Inflammatory macrophage treated with lipopolysaccharide for 4 hours (primary cell): ENCODE measurements at places on chromosomes 2 and 18.
A peak's percentile ranks its signal among the peaks of the same experiment; 100 is the strongest.

GRCh38 chr2:7191932-7192331 lies 274.7 kb downstream of the RNF144A start:
- no peak for DNase-seq

DNA sequence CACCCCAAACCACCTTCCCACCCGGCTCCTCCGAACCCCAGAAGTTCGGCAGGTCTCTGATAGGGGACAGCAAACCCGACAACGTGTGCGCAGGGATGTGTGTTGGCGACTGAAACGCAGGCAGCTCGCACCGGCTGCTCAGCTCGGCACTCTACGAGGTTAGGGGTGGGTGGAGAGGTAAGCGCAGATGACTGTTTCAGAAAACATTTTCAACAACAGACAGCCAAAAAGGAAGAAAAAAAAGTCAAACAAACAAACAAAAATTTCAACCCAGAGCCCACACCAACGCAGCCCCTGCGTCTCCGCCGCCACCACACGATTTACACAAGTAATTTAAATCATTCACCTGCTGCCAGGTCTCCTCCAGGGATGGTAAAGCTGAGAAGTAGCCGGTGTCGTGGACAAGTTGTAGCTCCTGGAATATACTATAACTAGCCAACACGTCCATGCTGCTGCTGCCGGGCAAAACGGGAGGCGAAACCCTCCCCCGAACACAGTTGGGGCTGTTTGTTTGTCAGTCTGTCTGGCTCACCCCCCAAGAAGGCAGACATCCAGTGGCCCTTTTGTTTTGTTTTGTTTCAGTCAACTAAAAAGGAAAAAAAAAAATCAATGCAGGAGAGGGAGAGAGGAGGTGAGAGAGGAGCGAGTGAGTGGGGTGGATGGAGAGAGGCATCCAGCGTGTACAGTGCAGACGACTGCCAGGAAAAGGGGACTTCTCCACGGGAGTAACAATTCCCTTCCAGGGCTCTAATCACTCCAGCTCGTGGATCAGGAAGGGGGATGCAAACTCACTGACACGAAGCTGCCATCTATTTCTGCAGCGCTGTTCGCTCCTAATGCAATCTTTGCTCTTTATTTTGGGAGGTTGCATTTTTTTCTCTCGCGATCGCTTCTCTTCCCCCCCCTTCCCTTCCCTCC lies at the start of gene KLF7:
Gene KLF7, minus strand, starts transcription at position 828 of the 918 bp plus-strand sequence. Its CDS starts 380 bp downstream, at position 448.
- DNase-seq: peak; percentile 48

DNA sequence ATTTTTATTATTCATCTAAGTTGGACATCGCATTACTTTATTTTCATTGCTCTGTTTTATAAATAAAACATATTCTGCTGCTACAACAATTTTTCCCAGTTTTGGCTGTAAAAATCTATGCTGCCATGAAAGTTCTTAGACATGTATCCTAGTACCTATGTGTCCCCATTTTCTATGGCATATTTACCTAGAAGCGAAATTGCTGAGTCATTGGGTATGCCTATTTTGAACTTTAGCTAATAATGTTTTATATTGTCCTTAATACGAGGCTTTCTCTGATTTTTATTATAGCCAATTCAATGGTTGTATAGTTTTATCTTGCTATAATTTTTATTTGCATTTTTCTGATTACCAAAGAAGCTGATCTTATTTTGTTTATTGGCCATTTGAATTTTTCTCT lies 110.5 kb upstream of the DPP10 start:
- no peak for DNase-seq

DNA sequence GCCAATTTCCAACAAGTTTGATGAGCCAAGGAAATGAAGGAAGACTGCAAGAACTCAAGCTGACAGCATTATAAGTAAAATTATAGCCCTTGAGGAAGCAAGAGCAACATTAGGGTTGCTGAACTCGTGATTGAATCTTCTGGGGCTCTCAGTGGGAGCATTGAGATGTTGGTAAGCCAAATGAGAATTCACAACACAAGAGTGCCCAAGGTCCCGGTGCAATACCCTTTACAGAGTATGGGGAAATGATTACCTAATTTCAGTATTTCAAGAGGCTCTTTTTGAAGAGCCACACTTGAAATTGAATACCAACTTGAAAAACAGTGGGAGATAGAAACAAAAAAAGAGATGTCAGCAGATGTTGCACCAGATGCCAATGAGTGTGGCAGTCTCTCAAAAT lies 554.5 kb downstream of the STK39 start:
- DNase-seq: no peak

GRCh38 chr2:127220768-127221527 lies 849 bp upstream of the CYP27C1 start:
- no peak for DNase-seq

DNA sequence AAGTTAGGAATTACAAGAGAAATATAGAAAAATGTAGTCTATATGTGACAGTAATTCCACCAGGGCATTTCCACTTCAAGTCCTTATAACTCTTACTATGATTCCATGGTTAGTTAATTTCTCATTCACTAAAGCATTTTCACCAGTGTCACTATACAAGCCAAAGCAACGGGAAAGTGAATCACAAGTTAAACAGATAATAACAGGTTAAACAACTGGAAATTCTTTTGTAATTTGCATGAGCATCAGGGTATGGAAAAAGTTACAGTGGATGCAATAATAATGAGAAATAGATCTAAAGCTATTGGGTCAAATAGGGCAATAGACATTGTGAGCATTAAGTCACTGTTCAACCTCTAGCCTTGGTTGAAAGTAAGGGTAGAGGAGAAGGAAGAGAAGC lies 88.9 kb upstream of the ST6GAL2 start:
- DNase-seq: no peak

GRCh38 chr2:154924531-154924930 lies 226.0 kb downstream of the KCNJ3 start:
- no peak for DNase-seq

- DNase-seq: no peak
These were observed 15.0 kb upstream of the MAT2A start for GRCh38 chr2:85523903-85524335.

DNA sequence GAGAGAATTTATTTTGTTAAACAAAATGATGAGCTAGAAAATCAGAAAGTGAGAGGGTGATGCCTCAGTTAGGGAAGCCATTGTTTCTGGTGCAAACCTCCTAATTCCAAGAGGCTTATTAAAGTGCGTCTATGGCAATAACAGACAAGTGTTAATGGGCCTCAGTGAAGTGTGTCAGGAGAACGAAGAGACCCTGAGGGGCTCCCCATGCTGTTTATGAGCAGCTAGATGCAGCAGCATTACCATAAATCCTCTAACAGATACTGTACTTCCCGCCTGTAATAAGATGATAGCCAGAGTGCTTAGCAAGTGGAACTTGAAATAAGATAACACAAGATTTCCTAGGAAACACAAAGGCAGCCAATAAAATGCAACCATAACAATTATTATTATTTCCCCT lies 157.4 kb downstream of the MYT1L start:
- DNase-seq: no peak

GRCh38 chr2:73284296-73285158 lies at the start of gene FBXO41:
TSS of gene FBXO41 (minus strand) at chr2:73284478. CDS start at chr2:73269630, 14,848 bp downstream.
- DNase-seq: peak; percentile 39

- DNase-seq: no peak
These were observed 136.0 kb downstream of the ANKRD44 start for GRCh38 chr2:197174539-197175094.

- peak; percentile 56 for DNase-seq
These were observed 25.5 kb upstream of the IHH start for GRCh38 chr2:219086196-219086595.

DNA sequence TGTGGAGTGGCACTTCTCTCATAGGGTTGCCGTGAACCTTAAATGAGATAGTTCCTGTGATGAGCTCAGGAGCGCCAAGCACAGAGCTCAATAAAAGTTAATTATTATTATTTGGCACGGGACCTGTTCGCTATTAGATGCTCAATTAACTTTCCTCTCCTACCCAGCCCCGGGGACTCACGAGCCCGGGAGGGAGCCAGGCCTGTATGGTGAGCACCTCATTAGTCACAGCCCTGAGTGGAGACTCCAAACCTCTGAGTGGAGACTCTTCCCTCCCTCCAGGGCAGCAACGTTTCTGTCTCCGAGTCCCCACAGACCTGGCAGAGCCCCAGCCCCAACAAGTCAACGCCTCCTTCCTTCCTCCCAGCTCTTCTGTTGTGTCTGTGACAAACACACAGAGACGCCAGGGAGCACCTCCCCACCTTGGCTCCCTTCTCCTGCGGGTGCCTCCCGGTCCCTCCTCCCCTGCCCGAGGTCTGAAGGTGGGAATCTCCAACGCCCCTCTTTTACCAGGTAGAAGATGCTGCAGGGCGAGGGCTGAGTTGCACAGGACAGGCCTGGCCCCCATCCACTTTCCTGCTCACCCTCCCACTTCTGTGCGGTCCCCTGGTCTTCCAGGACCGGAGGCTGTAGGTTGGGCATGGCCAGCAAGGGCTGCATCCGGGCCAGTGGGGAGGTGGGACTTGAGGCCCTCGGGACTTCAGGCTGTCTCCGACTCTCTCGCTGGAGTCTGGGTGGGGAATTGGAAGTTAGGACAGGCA lies 52.7 kb upstream of the ODC1 start:
- DNase-seq: no peak

- no peak for DNase-seq
These were observed 467.2 kb downstream of the NRXN1 start for GRCh38 chr2:50564766-50565165.

DNA sequence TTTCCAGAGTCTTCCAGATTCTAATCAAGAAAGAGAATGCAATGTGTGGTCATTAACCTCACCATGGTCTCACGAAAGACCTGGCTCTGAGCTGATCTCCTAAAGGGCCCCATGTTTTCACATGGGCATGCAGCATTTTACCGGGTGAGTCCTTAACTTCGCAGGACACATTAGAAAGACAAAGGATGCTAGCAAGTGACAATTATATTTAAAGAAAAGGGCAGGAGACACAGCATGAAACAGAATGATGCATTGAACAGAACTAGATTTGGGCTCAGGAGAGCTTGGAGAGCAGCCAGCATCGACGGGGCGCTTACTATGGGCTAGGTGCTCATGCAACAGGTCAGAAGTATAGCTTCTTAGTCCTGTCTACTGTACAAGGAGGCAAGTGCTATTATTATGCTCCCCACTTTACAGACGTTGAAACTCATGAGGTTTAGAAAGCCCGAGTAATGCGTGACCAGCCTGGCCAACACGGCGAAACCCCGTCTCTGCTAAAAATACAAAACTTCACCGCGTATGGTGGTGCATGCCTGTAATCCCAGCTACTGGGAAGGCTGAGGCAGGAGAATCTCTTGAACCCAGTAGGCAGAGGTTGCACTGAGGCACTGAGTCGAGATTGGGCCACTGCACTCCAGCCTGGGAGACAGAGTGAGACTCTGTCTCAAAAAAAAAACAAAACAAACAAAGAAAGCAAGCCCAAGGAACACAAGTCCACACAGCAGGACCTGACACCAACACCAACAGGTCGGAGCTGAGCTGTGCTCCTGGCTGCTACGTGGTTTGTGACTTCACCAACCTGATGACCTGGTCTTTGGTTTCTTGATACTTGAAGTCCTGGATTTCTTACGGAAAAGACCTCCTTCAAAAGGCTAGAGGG lies 16.1 kb downstream of the MBP start:
- no peak for DNase-seq

GRCh38 chr18:8423051-8423557 lies 186.1 kb upstream of the RAB12 start:
- no peak for DNase-seq

DNA sequence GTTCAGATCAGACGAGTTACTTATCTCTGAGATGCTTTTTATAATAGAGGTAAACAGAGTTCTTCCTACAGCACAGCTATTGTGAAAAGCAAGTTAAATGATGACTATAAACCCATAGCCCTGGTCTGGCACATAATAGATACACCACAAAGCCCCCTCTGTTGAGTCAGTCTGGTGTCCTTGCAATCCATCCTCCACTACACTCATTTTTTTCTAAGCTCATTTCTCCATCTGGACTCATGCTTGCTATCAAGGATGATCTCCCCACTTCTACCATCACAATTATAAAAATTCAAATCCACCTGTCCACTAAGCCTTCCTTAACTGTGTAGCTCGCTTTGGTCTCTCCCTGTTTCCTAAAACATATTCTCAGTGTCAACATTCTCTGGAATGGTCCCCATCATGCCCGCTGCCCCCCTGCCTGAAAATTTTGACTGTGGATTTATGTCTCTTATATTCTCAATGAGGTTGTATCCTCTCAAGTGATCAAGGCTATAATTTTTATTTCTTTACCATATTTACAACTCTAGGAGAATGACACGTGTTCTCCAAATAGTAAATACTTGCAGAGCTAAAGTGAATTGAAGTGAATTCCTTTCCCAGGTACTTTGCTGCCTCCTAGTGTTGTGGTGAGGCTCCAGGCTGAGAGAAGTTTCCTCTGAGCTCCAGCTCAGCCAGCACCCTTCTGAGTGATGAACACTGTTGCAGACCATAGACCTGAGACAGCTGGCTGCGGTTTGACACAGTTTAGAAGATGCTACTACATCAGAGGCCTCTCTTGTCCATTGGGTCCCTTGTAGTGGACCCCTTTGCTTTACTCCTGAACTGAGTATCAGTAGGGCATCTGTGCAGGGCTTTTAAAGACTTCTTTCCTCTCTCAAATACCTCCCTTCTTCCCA lies 108.7 kb downstream of the DPP10 start:
- DNase-seq: peak; percentile 48

DNA sequence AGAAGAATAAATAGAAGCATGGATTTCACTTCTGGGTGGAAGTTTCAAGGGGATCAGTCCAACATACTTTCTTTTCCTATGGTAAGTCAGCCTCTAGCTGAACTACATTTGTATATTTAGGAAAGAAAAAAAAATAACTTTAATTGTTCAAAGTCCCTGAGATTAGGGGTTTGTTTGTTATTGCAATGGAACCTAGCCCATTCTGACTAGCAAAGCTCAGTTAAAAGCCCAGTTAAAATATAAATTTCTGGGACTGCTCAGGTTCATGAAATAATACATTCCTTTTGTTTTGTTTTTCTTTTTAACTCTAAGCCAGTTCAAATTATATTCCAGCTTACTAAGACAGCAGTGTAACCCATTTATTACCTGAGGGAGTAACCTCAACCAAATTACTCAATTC lies 2069.6 kb upstream of the CELF4 start:
- no peak for DNase-seq

DNA sequence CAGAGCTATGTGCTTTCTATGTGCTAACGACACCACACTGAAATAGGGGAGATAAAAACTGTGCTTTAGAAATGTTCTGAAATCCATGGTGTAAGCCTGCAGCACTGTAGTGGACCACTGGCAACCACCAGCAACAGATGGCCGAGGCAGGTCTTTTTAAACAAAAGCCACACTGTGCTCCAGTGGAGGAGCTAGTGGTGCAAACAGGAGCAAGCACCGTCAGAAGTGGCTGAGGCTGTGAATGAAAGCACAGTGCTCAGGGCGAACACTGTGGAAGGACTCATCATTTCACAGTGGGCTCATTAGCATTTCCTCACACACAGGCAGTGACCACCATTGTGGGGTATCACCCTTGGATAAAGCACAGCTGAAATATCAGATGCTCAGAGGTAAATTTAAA lies 22.9 kb upstream of the MTX2 start:
- no peak for DNase-seq

DNA sequence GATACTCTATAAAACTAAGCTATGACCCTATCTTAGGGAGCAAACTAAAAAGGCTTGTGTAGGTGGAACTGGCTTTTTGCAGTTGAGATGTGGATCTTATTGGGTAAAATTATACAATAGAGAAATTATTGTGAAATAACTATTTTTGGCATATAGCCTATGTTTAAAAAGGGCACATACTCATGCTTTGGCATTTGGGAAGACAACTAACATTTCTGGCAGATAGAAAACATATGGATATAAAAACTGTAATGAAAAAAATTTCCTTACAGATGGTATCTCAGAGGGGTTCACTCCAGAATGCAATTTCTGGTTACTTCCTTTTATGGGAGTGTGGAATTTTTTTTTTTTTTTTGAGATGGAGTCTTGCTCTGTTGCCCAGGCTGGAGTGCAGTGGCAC lies 120.1 kb upstream of the CCDC195 start:
- no peak for DNase-seq
